ENCODE measurements at places on chromosomes 13 and 19.

GRCh38 chr13:99103536-99103935, 97.1 kb upstream of the UBAC2 start:
- no peak for DNase-seq

- no peak for DNase-seq
Observed at GRCh38 chr13:42650506-42650905, 76.6 kb downstream of the TNFSF11 start.

DNA sequence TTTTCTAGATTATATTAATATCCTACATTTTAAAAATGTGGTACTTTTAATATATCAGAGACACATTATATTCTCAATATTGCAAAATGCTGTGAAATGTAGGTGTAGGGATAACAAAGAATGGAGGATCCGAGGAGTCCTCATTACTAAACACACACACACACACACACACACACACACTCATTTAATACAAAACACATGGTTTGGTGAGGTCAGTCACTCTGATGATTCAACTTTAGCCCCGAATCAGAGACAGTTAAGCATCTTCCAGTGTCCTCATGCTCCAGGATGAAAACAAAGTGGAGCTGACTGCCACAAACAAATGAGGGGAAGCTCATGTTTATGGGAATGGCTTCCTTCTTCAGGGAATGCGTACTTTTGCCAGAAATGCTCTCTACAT, 147.5 kb downstream of the CYSLTR2 start:
- no peak for DNase-seq

DNA sequence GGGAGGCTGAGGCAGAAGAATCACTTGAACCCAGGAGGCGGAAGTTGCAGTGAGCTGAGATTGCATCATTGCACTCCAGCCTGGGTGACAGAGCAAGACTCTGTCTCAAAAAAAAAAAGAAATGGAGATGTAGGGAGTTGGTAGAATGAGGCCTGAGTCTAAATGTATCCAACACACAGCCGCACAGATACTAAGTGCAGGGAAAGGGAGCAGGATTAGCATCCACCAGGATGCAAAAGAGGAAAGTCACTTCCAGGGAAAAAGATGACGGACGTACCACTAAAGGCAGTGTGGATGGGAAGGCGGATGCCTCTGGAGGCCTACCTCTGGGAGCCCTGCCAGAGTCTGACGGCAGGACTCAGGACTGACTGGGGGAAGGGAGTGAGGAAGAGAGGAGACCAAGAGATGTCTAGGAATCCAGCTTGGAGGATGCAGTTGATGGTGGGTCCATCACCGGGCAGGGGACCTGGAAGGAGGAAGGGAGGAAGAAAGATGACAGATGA, 6.8 kb downstream of the FAM98C start:
- DNase-seq, result no peak

DNA sequence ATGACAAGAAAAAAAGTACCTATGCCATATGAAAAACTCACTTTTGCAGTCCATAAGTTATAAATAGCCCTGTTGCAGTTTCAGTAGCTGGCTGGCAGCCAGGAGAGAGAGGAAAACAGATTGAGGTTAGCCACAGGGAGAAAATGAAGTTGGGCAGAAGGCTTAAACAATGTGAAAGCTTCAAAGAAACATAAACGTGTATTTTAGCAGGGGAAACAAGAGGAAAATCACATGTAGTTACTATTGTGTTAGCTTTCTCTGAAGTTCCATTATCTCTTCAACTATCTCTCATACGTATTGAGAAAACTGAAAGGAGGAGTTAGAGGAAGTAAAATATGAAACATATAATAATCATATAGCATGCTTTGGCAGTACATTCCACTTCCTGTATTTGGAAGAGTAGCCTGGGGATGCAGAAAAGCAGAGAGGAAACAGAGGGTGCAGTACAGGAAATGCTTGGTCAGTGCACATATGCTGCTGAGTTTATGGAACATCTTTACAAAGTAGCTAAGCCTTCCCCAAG, 1551.1 kb downstream of the EFNB2 start:
- no peak for DNase-seq

- DNase-seq, result no peak
Observed at GRCh38 chr13:44484562-44485138, 91.5 kb downstream of the TSC22D1 start.

- no peak for DNase-seq
Observed at GRCh38 chr13:91357613-91358386, 10.3 kb downstream of the MIR17HG start.

DNA sequence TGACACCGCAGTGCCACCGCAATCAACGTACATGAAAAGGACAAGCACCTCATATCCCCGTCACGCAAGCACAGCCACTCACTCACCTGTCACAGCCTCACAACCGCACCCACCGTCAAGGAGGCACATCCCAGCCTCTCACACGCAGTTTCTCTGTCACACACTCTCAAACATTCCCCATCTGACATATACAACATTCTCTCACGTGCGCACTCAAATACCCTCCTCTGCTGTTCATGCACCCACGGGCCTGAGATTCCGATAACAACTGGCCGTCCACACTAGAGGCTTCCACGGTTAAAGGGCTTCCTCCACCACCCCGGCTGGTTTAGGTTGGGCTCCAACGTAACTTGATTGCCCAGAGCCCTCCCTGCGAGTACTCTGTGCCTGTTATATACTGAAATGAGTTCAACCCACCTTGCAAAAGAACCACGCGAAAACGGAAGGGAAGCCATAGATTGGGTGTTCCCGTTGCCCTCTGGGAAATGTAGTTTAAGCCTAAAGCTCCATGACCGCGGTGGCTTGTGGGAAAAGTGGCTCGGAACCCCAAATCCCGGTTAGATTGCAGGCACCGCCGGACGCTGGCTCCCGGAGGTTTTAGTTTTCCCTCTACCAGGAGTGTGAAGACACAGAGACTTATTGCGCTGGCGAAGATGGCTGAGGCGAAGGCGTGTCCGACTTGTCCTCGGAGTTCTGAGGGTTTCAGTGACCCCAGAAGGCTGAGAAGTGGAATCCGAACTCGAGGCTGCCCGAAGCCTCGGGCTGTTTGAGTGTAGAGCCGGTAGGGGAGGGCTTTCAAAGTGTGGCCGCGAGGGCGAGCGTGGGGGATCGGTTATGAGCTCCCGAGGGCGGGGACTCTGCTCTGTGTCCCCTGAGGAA, at the start of gene ZNF573:
ZNF573 (minus strand) TSS at position 460 of the 879 bp plus-strand sequence. CDS start 5,857 bp downstream, outside the sequence.
- DNase-seq, result peak; percentile 68

- no peak for DNase-seq
Observed at GRCh38 chr13:56923626-56924140, 217.0 kb upstream of the PRR20A start.

DNA sequence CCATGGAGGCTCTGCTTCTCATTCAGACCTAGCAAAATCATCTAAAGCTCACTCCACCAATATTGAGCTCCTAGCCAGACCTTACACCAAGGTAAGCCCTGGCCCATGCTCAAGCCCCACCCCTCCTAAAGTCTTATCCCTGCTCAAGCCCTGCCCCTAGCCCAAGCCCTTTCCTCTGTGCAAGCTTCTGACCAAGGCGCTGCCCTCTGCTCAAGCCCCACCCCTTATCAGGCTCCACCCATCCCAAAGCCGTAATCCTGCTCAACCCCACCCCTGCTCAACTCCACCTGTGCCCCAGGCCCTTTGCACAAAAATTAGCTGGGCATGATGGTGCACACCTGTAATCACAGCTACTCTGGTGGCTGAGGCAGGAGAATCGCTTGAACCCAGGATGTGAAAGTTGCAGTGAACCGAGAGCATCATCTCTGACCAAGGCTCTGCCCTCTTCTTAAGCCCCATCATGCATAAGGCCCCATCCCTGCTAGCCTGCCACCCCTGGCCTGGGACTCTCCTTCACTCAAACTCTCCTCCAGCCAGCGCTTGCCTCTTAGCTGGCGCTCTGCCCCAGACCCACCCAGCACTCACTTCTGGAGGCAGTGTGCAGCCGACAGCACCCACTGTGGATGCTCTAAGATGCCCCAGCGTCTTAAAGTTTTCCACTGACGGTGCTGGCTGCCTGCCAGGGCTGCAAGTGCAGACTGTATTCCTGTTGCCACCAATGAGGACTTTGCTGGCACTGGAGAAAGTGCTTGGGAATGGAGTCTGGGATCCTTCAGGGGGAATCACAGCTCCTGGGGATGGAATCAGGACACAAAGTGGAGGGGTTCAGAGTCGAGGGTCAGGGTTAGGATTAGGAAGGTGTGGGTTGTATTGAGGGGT, 16.5 kb downstream of the KLK4 start:
- no peak for DNase-seq

All from HS-5 (cell line).